ENCODE measurements at places on chromosomes 11 and 22.

DNA sequence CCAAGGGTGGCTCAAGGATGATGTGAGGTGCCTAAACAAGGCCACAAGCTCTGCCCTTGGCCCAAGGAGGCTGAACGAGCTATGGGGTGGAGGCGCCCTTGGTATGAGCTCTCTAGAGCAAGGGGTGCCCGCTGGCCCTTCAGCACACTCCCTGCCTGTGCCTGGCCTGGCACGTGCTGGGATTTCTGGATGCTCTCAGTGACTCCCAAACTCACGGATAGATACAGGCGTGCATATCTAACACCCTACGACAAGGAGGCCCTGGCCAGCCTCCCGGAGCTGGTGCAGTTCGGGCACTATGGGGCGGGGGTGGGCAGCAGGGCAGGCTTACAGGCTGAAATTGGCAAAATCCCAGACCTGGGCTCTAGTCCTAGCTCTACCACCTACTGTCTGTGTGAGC, 30.6 kb downstream of the SCUBE1 start:
- no peak for DNase-seq

DNA sequence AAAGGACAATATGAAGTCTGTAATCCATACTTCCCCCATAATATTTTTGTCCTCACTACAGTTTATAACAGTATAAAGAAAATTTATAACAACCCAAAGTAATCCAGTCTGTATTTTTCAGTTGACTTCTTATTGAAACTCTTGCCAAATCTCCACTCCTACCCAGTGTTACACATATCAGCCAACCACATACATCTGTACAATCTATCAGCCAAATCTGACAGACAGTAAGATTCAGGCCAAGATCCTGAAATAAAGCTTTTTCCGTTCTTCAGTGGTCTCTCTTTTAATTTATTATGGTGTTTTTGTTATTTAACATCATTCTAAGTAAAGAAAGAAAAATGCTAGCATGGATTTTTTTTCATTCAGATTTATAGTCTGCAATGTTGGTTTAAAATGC, 2370.9 kb upstream of the RAG2 start:
- DNase-seq, result no peak

DNA sequence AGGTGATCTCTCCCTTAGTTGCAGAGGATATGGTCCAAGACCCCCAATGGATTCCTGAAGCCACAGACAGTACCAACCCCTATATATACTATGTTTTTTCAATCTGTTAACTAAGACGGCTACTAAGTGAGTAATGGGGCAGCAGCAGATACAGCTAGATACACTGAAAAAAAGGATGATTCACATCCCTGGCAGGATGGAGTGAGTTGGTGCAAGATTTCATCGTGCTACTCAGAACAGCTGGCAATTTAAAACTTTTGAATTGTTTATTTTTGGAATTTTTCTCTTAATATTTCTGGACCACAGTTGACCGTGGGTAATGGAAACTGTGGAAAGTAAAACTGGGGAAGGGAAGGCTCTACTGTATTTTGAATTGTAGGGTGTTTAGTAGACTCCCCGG, 17.0 kb upstream of the TMEM218 start:
- no peak for DNase-seq

DNA sequence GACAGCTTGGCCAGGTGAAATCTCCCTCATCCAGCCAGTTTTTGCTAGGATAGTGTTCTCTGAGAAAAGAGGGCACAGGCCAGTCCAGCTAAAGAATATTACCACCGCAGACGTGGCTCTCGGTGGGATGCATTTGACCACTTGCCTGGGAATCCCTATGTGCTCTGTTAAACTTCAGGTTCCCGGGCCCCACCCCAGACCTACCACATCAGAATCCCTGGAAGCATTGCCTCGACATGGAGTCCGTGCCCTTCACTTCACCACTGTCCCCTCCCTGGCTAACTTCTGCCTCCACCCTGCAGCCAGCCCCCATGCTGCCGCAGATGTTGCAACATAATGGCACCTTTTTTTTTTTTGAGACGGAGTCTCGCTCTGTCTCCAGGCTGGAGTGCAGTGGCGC, 56.9 kb upstream of the EMID1 start:
- DNase-seq, result no peak
